ENCODE measurements at places on chromosomes 5 and 9.

DNA sequence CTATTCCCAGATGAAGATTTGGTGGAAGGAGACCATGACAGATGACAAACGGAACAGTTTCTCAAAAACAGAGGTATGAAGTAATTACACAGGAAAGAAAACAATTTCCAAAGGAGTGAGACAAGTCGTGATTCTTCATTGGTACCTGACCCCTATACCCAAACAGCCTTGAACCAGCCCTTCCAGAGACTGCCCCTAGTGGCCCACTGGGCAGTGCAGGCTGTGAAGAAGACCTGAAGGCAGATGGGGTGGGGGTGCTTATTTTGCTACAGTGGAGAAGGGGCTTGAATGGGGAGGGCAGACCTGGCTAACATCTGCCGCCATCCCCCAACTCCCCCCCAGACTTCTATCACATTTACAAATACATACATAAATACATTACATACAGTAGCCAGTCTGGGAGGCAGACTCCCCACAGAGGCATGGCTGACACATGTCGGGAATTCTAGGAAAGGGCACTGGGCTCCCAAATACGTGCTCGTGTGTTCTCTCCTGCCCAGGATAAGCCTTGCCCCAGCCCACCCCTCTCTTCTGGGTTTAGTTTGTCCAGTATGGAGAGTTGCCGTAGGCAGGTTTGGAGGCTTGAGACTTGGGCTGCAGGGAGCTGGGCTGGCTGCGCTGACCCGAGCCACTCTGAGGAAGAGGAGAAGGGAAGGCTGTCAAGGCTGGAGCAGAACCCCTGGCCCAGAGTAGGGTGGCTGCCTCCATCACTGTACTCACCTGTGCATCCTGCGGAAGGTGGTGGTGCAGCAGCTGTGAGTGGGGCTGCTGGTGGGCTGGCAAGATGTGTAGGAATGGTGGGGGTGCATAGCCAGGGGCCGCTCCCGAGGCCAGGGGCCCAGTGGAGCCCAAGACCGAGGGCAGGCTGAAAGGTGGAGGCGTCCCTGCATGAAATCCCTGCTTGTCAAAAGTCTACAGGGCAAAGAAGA lies 105.3 kb downstream of the UBE2R2 start:
- no peak for DNase-seq

DNA sequence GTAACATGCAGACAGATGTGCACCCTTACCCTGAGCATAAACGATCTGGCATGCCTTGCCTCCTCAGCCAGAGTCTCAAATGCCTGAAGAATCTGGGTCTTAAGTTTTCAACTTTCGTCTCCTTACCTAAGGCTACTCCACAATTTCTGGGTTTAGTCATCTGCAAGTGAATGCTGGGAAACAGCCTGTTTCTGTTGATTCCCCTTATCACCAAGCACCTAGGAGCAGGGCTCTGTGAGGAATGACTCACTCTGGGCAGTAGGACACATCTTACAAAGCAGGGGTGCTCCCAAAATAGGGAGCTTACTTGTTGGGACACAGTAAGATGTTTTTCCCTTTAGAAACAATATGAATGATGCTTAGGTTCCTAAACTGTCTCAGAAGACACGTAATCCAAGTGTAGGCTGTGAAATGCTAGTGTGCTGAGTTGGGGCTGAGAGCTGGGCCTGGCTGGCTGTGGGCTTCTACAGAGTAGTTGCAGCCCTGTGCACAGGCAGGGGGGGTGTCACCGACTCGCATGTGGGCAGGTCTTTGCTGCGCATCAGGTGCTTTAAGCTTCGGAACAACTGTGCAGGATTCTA lies 58.0 kb downstream of the DAP start:
- no peak for DNase-seq

DNA sequence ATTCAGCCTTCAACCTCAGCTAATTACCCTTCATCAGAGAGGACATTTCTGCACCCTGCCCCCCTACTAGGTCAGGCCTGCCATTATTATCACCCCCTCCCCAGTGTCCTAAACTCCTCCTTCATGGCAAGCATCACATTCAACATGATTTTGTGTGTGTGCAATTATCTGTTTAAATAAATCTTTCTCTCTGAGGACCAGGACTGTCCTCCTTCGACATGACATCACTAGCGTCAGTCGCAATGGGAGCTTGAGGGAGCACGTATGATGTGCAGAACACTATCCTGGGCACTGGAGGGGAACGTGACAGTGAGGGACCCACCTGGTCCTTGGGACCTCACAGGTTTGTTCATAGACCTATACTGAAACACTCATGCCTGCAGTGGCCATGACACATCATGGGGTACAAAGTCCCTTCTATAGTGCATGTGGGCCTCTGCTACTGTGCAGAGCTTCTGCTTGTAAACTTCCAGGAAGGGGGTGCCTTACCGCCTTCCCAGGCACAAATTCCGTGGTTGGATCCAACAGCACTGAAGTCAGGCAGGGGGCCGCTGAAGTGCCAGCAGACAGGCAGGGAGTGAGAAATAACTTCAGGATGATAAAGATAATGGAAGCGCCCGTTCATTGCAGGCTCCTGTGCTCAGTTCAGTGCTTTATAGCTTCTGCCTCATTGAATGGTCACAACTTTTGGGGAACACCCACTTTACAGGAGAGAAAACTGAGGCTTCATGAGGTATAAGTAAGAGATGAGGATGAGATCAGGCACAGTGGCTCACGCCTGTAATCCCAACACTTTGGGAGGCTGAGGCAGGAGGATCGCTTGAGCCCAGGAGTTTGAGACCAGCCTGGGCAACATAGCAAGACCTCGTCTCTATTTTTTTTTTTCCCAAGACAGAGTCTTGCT lies 36.0 kb upstream of the STXBP1 start:
- no peak for DNase-seq

DNA sequence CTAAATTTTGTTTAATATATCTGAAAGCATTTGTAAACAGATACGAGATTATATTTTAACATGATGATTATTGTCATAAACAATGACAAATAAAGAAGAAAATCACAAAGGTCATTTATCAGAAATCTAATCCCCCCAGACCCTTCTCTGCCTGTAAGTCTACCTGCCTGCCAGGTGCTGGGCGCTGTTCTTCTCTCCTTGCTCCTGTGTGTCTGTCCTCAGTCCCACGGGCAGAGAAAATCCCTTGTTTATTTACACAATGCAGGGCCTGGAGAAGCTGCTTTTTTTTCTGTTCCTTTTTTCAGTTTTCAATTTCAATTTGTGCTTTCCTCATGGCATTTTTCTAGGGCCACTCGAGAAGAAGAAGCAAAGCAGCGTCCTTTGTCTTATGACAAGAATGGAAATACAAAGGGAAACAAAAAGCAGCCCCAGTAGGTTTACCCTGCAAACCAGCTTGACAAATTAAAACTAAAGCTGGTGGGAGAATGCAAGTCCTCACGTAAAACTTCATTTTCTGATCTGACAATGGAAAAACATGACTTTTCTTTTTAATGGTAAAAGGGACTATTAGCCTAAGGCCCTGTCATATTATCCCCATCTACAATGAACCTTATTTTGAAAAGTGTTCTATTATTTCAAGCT lies 282.4 kb upstream of the KLF9 start:
- no peak for DNase-seq

DNA sequence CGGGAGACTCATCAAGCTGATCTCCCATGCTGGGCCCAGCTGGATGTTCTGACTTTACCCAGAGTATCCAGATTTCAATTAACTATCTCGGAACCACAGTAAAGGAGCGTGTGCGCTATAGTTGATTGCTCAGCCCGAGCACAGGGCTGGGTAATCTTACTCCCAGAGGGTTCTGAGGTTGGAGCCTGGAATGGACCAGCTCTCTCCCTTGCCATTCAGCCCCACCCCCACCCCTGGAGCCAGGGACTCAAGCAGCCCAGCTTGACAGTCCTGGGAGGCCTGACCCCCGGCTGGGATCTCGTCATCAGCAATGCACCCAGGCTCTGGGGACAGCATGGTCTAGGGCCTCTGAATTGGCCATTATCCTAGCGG lies 23.7 kb upstream of the PTGES start:
- DNase-seq = no peak

DNA sequence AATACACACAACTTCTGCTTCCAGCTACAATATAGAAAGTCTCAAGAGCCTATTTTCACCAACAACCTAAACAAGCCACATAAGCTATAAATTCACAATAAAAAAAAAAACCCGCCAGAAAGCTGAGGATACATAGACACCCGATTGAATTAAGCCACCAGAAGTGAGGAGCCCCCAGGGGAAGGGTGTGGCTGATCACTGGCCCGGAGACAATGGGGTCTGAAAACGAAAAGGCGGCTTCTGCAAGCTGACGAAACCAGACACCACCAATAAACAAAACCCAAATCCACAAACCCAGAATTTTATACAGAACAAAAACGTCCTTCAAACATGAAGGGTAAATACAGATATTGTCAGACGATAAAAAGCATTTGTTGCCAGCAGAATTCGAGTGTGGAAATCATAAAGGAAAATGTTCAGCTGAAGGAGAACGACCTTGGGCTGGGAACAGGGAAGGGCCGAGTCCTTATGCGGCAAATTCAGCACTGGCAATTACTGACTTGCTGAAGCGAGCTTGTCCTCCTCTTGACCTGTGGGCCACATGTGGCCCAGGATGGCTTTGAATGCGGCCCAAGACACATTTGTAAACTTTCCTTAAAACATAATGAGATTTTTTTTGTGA lies 39.6 kb upstream of the CEP72 start:
- no peak for DNase-seq

DNA sequence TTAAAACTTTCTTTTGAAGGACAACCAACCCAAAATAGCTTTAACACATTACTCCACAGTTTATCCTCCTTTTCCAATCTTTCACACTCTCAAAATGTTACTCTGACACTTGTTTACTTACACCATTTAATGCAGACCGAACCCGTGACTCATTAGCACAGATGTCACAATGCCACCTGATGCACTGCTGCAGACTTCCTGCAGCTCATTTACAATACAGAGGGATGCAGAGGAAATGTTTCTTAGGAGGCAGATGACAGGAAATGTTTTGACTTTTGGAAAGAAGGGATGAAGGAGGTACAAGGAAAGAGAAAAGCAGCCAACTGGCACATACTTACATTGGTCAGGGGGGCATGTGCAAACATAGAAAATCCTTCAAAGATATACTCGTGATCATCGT lies 39.0 kb downstream of the DROSHA start:
- no peak for DNase-seq

- DNase-seq = no peak
Observed at GRCh38 chr5:135210286-135211055, 176.4 kb upstream of the PITX1 start.

- no peak for DNase-seq
Observed at GRCh38 chr9:37056046-37056920, 22.2 kb upstream of the PAX5 start.

GRCh38 chr9:108844856-108845255 lies 10.9 kb downstream of the ACTL7B start:
- no peak for DNase-seq

GRCh38 chr5:99070822-99071221 lies 142.0 kb upstream of the CHD1 start:
- DNase-seq = no peak

DNA sequence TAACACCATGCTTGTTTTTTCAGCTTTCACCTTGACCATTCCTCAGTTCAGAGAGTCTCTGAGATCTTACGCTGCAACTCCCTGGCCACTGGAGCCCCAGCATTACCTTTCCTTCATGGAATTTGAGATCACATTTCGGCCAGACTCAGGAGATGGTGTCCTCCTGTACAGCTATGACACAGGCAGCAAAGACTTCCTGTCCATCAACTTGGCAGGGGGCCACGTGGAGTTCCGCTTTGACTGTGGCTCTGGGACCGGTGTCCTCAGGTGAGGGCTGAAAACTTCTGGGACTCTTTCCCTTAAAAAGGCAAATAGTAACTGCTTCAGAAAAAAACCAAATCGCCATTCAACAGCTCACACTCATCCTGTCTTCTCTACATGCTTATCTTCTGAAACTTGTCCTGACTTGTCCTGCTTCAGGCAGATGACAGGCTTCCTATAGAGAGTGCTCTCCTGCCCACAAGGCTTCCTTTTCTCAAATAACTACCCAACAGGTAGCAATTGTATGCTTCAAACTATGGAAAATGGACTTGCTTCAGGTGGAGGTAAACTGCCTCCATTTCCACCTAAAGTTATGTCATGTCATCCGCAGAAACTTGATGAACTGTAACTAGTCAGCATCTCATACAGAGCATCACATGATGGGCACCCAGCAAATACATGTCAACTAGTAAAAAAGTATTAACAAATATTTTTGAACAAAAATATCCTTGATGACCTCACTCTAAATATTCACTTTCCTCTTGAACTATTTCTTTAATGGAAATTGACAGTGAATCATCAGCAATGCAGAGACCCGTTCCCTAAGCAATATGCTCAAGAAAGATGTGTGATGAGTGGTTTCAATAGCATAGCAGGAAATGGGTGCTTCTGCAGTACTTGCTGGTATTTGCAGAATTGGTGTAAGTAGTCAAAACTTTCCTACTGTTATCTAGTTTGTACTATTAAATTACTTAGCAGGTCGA lies 129.2 kb downstream of the LIFR start:
- no peak for DNase-seq

- no peak for DNase-seq
Observed at GRCh38 chr5:34703767-34704713, 47.9 kb downstream of the RAI14 start.

GRCh38 chr5:139914218-139914807 lies 118.7 kb downstream of the PSD2 start:
- no peak for DNase-seq

- no peak for DNase-seq
Observed at GRCh38 chr9:134730761-134731496, 89.3 kb downstream of the COL5A1 start.

- no peak for DNase-seq
Observed at GRCh38 chr9:136675477-136676296, 11.6 kb downstream of the AGPAT2 start.

DNA sequence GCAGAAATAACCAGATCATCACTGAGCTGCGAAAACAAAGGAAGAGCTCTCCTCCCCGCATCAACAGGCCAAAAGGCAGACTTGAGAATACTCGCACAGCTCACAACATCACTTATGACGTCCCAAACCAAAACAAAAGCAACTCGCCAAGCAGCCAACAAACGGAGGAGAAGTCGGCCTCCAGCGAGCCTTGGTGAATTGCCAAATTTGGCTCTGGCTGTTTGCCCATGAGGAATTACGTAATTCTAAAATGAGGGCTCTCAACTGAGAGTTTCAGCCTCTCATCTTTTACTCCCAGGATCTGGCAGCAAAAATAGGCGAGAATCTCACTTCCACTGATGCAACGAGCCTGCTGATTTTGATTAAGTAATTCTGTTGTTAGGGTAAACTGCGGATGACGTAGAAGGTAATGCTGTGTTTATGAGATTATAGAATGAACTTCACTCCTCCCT lies 51.7 kb upstream of the SEMA6A start:
- DNase-seq = no peak

DNA sequence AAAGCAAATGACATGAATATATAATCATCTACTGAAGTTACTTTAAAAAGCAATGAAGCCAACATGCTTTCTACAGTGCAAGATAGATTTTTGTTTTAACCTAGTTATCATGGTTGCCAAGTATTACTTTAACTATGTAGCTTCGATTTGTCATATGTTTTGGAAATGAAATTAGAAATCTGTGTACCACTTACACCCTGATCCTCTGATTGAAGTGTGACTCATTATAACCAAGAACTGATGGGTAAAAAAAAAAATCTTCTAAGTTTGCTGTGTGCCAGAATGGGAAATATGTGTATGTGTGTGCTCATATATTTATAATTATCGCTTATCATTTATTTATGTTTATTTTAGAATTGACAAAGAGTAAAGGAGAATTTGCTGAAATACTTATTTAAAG lies 9.1 kb upstream of the CDC42SE2 start:
- DNase-seq = no peak
